Effector memory CD8-positive, alpha-beta T cell (primary cell): ENCODE measurements at places on chromosomes 7 and 10.

DNA sequence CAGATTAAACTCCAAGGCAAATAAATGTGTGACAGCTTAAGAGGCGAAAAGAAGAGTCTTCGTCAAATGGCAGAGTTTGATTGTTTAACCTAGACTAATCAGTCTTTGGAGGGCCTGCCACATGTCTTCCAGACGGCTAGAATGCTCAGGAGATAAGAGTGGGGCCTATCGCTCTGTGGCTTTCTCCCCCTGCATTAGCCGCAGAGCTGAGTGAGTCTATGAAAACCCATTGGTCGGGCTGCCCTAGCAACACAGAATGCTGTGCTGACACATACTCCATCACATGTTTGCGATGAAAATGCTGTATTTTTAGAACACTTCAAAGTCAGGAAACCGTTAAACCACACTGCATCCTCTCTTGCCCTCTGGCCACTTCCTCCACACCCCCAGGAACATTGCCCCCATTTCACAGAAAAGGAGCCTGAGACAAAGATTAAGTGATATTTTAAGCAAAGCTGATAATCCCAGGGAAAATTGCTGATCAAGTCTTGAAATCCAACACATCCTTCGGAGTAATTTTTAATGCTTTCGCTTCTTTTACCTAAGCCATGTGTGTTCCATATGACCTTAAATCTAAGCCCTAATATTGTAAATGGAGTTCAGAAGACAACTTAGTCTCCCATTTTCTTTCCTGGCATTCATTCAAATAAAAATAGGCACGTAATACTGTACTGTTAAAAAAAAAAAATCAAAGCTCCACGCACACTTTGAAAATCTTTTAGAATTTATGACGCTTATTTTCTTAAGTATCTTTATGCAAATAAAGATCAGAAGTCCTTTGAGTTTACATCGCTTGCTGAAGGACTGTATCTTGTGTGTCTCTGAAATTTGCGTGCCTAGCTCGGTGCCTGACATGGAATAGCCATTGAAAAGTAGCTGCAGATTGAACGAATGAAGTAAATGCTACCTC is 161.2 kb downstream of the CELF2 start:
- peak; percentile 85 for DNase-seq
- H3K4me3 ChIP-seq = no peak overlapping the region
- peaks cover 99% of the 10 kb centered on the region for H3K36me3 ChIP-seq
- H3K27me3 ChIP-seq = no peaks in the 10 kb centered on the region
- peaks cover 97% of the 10 kb centered on the region for H3K4me1 ChIP-seq

GRCh38 chr7:151875942-151876898 is 695 bp downstream of the PRKAG2 start:
- H3K4me3 ChIP-seq = peak overlapping the region; percentile 97
- peaks cover 17% of the 10 kb centered on the region for H3K36me3 ChIP-seq
- peak; percentile 55 for DNase-seq
- H3K27me3 ChIP-seq = no peaks in the 10 kb centered on the region

GRCh38 chr7:55415173-55415778 is 50.1 kb downstream of the LANCL2 start:
- peaks cover 10% of the 10 kb centered on the region for H3K36me3 ChIP-seq
- peak; percentile 86 for DNase-seq
- no peaks in the 10 kb centered on the region for H3K27me3 ChIP-seq
- no peak overlapping the region for H3K4me3 ChIP-seq
- no peak overlapping the region for H3K27ac ChIP-seq

DNA sequence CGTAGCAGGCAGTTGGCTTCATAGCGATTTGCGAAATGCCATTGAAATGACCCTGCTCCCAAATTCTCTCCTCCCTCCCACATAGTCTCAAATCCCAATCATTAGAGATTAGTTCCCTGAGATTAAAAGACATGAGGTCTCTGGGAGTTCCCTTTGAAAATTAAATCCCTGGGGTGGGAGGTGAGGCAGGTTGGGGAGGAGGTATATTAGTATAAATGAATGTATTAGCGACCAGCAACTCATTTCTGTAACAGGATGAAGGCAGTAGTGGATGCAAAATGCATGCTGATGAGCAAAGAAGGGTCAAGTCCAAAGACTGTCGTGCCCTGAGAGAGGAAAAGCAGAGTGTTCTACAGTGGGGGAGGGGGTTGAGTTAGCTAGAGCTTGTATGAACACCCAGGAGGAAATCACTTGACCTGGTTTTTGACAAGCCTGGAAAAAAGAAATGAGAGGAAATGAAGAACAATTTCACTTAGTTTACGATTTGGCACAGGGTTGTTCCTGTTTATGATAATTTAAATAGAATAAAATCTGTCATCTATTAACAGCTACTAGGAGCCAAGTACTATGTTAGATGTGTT is 79.6 kb upstream of the MTPN start:
- H3K4me1 ChIP-seq = no peaks in the 10 kb centered on the region

DNA sequence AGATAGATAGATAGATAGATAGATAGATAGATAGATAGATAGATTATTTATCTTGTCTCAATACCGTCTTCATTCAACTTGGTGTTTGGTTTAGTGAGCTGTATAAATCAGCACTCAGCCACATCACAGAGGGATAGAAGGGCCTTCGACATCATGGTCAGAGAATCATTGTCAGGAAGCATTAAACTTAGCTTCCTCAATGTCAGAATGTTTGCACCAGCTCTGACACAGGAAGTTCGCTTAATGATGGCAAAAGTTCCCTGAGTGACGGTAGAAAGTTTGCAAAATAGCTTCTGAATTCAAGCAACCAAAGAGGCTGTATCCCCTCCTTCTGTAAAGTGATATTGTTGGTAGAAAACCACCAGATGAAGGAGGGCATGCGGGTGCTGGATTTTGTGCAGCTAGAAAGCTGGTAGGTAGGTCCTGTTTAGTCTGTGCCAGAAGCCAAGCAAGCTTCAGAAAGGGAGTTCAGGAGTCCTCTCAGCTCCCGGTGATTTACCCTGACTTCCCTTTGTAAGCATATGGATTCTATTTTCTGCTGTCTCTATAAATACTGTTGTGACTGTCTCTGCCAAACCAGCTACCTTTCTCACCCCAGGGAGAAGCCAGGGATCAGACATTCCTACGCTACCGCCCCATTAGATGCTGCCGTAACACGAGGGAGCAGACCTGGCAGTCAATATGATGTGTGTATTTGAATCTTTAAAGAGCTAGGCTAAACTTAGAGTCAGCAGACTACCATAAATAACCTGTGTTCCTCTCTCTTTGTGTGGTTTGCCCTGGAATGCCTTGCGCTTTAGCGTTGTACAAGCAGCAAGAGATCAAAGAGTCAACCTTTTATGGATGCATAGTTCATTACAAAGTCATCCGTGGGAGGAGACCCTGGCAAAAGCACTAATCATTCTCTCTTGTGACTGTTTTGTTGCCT is 200.5 kb upstream of the KIAA1217 start:
- H3K36me3 ChIP-seq = no peaks in the 10 kb centered on the region
- no peaks in the 10 kb centered on the region for H3K27me3 ChIP-seq
- H3K27ac ChIP-seq = no peak overlapping the region
- H3K4me1 ChIP-seq = no peaks in the 10 kb centered on the region
- DNase-seq = no peak

GRCh38 chr10:86556933-86557649 is 35.5 kb upstream of the WAPL start:
- no peaks in the 10 kb centered on the region for H3K36me3 ChIP-seq
- H3K27ac ChIP-seq = no peak overlapping the region
- H3K4me3 ChIP-seq = no peak overlapping the region
- no peak for DNase-seq
- no peaks in the 10 kb centered on the region for H3K27me3 ChIP-seq
- no peaks in the 10 kb centered on the region for H3K4me1 ChIP-seq

DNA sequence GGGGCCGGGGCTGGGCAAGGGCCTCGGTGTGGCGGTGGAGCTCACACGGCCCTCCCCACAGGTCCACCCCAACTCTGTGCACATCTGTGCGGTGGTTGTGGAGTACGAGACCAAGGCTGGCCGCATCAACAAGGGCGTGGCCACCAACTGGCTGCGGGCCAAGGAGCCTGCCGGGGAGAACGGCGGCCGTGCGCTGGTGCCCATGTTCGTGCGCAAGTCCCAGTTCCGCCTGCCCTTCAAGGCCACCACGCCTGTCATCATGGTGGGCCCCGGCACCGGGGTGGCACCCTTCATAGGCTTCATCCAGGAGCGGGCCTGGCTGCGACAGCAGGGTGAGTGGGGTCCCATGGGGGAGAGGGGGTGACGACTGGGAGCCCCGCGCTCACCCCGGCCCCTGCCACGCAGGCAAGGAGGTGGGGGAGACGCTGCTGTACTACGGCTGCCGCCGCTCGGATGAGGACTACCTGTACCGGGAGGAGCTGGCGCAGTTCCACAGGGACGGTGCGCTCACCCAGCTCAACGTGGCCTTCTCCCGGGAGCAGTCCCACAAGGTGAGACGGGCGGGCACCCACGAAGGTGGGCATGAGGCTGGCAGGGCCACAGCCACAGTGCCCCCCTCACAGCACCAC is 8.8 kb downstream of the TMEM120A start:
- no peak overlapping the region for H3K27ac ChIP-seq
- H3K36me3 ChIP-seq = peaks cover 5% of the 10 kb centered on the region
- no peaks in the 10 kb centered on the region for H3K27me3 ChIP-seq
- peaks cover 13% of the 10 kb centered on the region for H3K4me1 ChIP-seq

GRCh38 chr7:151829707-151830106 is 47.2 kb downstream of the PRKAG2 start:
- peak overlapping the region; percentile 41 for H3K27ac ChIP-seq
- peaks cover 5% of the 10 kb centered on the region for H3K36me3 ChIP-seq
- no peak for DNase-seq
- H3K4me3 ChIP-seq = no peak overlapping the region

GRCh38 chr7:40298421-40298820 is 163.6 kb downstream of the SUGCT start:
- H3K36me3 ChIP-seq = no peaks in the 10 kb centered on the region
- no peak overlapping the region for H3K4me3 ChIP-seq
- no peak overlapping the region for H3K27ac ChIP-seq
- H3K27me3 ChIP-seq = no peaks in the 10 kb centered on the region
- no peak for DNase-seq

DNA sequence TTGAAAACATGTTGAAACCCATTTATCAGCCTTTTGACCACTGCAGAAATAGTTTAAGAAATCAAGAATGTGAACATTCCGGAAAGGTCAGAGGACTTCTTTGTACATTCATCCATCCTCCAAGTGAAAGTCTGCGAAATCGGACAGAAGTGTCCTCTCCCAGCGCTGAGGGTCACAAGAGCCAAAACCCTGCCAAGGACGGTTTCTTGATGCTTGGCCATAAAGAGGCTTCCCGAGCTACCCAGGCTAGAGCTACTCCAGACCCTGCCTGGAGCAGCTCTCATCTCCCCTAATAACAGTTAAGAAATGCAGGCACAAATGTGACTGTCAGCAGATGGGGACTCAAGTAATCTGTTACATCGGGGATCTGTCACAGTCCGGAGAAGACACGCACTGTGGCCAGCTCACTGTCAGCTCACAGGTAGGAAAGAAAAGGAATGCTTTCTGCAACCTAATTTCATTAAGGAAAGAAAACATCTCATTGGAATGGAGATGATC is 4.5 kb upstream of the CYTH3 start:
- H3K36me3 ChIP-seq = no peaks in the 10 kb centered on the region
- no peak overlapping the region for H3K27ac ChIP-seq
- peaks cover 5% of the 10 kb centered on the region for H3K4me1 ChIP-seq

- H3K36me3 ChIP-seq = peaks cover 25% of the 10 kb centered on the region
- no peaks in the 10 kb centered on the region for H3K27me3 ChIP-seq
These were observed 79.8 kb downstream of the RALA start for GRCh38 chr7:39703144-39703543.

DNA sequence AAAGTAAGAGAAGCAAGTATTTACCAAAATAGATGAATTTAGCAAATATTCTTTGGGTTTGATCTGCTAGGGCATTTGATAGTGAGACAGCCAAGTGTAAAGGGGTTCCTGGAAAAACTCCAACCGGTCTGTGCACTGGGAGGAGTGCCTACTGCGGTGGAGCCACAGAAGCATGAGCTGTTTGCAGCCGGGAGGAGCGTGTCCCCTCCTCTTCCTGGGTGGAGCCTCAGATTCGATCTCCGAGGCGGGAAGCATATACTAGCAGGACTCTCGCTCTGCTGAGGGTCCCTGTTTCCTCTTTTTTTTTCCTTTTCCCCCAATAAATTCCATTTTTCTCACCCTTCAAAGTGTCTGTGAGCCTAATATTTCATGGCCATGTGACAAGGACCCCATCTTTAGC is 45.1 kb upstream of the MET start:
- no peak for DNase-seq
- no peak overlapping the region for H3K27ac ChIP-seq
- peaks cover 33% of the 10 kb centered on the region for H3K27me3 ChIP-seq
- H3K4me1 ChIP-seq = no peaks in the 10 kb centered on the region
- H3K36me3 ChIP-seq = no peaks in the 10 kb centered on the region

GRCh38 chr10:70052462-70053217 is at the start of gene MACROH2A2:
TSS of gene MACROH2A2 (plus strand) at chr10:70052846. CDS start at chr10:70075659, 22,813 bp downstream.
- peak within 1 kb of the TSS; percentile 72 for H3K4me3 ChIP-seq
- no peak within 1 kb of the TSS for H3K27ac ChIP-seq
- H3K36me3 ChIP-seq = no peaks in the 10 kb centered on the region
- peaks cover 51% of the 10 kb centered on the region for H3K27me3 ChIP-seq
- no peak for DNase-seq

- no peaks in the 10 kb centered on the region for H3K4me1 ChIP-seq
- H3K27ac ChIP-seq = no peak overlapping the region
- H3K27me3 ChIP-seq = no peaks in the 10 kb centered on the region
- no peak for DNase-seq
These were observed 407.9 kb downstream of the NRG3 start for GRCh38 chr10:82282782-82283456.

DNA sequence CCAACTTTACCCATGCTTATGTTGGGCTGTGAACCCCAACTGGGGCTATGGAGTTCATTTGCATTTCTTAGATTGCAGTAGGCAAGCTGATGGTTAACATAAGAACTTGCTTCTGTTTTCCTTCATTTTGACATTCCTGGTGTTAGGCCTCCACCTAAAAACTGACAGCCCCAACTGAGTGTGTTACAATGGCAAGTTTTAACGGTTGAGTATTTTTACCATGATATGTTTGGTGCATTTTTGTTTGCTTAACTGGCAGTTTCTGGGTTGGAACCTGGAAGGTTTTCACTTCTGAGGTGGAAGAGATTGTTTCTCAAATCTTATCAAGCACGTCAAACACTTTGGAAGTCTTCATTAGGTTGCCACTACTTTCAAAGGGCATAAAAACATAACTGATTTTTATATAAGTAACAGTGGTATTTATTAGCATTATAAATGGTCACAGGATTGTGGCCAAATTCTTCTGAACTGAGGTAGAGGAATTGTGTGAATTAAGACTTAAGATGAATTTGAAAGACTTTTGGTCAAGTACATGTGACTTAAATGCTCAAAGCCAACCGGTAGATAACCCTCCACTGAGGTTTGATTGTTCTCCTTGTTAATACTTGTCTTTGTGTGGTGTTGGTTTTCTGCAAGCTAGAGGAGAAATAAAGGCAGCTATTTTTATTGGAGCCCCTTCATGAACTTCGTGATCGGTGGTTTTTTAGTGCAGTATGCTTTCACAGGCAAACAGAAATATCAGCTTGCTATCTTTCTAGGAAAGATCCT is 2.8 kb downstream of the BMI1 start:
- peaks cover 37% of the 10 kb centered on the region for H3K36me3 ChIP-seq
- H3K27ac ChIP-seq = no peak overlapping the region
- H3K4me1 ChIP-seq = peaks cover 34% of the 10 kb centered on the region
- peaks cover 8% of the 10 kb centered on the region for H3K27me3 ChIP-seq
- peak overlapping the region; percentile 90 for H3K4me3 ChIP-seq
- no peak for DNase-seq

- no peak for DNase-seq
- no peaks in the 10 kb centered on the region for H3K27me3 ChIP-seq
- no peaks in the 10 kb centered on the region for H3K4me1 ChIP-seq
- no peaks in the 10 kb centered on the region for H3K36me3 ChIP-seq
- H3K27ac ChIP-seq = no peak overlapping the region
These were observed 466.0 kb downstream of the KIF20B start for GRCh38 chr10:90167174-90168064.
